ENCODE measurements at places on chromosomes 3 and 15.

GRCh38 chr3:192980632-192981031, 63.0 kb upstream of the MB21D2 start:
- no peak for DNase-seq

- no peak for DNase-seq
Observed at GRCh38 chr3:50445919-50446318, 57.5 kb downstream of the CACNA2D2 start.

DNA sequence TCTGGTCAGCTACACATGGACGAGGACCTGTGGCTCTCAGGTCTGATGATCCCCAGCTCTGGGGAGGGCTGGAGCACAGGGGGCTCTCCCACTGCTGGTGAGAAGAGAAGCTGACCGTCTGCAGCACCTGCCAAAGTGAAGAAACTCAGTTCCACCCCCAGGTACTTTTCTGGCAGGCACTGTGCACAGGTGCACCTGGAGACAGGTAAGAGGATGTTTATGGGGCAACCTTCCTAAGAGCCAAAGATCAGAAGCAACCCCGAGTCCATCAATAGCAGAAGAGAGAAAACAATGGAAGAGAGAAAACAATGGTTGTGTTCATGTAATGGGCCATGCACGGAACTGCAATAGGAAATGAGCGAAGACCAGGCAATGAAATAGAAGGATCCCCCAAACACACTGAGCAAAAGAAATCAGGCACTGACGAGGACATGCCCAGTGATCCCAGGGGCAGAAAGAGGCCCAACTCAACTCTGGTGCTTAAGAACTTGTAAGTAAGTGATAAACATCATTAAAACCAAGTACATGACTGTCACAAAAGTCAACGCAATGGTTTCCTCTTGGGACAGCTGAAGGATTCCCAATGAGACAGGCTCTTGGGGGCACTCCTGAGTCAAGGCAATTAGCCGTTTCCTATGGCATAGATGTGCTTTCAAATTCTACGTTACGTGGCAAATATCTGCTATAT, 95.0 kb upstream of the ALDH1A3 start:
- DNase-seq, result no peak

DNA sequence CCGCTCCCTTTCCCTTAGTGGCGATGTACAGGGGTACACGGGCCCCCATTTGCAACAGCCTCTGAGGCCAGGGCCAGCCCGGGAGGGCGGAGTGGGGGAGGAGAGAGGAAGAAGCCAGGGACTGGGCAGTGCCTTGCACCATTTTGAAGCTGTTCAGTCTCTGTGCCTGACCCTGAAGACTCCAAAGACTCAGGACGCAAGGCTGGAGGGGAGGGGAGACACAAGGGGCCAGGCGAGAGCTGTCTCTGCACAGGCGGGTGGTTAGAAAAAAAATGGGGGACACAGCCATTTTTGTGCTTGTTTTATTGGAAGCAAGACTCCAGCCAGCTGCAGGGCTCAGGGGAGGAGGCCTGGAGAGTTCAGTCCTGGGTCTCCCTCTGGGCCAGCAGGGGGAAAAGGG, 1.6 kb downstream of the RPP25 start:
- no peak for DNase-seq

DNA sequence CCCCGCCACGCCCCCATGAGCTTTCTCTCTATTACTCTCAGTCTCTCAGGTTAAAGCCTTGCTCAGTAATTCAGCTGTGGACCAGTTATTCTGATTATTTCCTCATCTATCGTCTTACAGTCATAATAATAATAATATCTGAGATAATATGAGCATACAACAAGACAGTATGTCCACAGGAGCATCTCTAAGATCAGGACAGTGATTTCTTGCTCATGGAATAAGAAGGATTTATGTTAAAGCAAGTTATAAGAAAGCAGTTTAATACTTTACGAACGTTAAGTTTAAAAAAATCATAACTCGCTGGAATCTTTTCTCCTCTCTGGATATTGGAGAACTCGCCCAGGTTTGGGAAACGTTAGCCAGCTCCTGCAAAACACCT, 643 bp upstream of the LMCD1 start:
- DNase-seq, result no peak

DNA sequence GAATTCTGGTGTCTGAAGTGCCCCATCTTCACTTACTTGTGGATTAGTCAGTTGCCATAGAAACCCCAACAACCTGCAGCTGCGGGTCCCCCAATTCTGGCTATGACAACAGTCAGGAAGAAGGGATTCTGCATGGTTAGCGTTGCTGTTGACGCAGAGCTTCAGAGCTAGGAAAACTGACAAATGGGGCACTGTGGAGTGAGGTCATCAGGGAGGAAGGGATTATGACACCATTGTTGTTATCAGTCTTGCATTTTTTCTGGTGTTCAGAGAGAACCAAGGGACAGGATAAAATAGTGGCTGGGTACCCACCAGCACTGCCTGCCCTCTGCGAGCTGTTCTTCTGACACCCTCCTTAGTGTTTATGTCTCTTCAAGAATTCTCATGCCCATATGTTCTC, 367.7 kb upstream of the ARRDC4 start:
- DNase-seq, result no peak

- no peak for DNase-seq
Observed at GRCh38 chr15:67188551-67189218, 65.8 kb downstream of the AAGAB start.

DNA sequence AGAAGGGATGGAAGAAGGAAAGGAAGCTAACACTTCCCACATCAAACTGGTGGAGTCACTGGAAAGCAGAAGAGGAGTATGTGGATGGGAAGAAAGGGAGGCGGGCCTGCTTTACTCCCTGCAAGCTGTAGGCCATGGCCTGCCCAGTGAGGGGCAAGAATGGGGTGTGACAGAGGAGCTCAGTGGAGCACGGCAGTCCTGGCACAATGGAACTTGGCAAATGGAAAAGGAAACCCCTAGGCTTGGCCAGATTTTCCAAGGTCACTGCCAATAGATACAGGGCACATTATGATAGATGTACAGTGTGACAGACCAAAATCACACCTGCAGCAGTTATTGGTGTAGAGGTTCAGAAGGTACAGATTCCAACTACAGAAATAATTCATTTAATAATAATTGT, 111.6 kb downstream of the ALDH1A2 start:
- DNase-seq, result no peak

DNA sequence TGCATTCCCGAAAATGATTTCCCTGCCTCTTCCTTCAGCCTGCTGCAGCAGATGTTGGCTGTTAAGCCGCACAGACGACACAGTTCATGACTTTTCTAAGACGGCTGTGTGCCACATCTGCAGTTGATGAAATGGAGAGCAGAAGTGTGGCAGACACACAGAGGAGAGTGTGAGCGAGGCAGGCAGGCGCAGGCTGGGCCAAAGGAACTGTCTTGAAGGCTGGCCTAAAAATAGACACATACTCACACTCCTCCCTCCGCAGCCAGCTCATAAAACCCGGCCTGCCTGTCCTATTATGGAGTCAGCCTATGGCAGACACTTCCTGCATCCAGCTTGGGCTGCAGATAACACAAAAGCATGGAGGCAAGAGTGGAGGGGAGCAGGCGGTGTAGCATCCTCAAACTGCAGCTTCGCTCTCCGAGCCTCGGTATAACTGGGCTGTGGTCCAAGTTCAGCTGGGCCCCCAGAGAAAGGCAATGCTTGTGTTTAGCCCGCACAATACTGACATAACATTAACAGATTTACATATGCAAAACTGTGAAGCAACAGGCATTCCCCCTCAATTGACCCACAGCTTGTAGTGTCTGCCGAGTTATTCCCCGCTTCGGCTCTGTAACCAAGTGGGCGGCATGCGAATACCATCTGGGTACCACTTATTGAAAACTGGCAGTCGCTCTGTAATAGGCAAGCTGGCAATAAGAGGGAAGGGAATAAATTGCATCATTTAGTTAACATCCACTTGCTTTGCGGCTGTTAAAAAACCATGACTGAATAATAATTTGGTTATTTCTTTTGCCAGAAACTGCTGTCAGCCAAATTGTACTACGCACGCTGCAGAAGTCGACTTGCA, 40.8 kb downstream of the FOXP1 start:
- no peak for DNase-seq

All from NCI-H2107 (cell line).